ENCODE measurements at places on chromosomes 2 and 18.

DNA sequence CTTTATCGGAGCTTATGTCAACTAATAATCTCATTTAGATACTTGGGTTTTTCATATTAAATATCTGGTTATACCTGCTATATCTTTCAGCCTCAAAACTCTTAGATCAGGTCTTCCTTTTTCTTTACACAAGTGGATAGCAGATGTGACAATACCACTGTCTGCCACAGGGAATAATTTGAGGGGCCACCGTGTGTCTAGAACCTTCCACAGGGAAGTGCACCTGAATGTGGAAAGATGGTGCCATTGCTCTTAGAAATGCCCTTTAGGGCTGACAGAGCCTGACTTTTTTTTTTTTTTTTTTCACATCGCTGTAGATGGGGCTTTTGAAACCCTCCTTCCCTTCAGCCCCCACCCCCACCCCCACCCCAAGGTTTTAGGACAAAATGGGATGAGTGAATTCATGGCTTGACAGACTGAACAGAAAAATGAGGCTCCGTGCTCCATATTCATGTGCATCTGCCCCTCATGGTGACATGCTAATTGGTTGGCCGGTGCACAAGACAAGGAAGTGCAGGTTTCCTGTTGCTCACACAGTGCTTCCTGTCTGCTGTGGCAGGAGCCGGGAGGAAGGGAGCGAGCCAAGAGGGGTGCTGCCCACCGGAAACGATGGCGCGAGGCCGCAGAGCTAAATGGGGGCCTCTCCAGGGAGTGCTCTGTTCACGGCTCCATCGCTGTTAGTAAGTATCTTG lies 246.0 kb downstream of the LDLRAD4 start:
- DNase-seq: peak; percentile 38

GRCh38 chr2:127321303-127321702 lies 27.4 kb upstream of the ERCC3 start:
- DNase-seq: no peak

GRCh38 chr2:46655551-46656436 lies 176.4 kb downstream of the TMEM247 start:
- no peak for DNase-seq

- no peak for DNase-seq
Observed at GRCh38 chr2:221911321-221911720, 339.2 kb upstream of the EPHA4 start.

GRCh38 chr2:127712999-127713398 lies 11.7 kb downstream of the SFT2D3 start:
- no peak for DNase-seq

GRCh38 chr18:73235491-73235890 lies 367.7 kb upstream of the NETO1 start:
- no peak for DNase-seq

DNA sequence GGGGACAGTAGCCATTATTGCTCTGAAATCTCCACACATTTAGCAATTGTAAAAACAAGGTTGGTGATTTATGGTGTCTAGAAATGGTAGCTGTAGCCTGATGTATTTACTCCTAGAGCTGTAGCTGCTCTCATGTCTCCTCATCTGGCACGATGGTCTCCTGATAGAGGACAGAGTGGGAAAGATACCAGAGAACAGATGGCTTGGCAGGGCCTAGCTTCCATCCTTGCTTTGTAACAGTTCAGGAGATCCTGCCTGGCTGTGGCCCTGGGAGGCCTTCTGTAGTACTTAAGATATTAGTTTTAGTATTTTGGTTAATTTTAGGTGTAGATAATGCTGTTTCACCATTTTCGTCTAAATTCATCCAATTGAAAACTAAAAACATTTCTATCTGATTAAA lies 6.7 kb downstream of the ATG16L1 start:
- DNase-seq: no peak

- DNase-seq: peak; percentile 4
Observed at GRCh38 chr2:205612636-205613035, 69.7 kb upstream of the NRP2 start.

DNA sequence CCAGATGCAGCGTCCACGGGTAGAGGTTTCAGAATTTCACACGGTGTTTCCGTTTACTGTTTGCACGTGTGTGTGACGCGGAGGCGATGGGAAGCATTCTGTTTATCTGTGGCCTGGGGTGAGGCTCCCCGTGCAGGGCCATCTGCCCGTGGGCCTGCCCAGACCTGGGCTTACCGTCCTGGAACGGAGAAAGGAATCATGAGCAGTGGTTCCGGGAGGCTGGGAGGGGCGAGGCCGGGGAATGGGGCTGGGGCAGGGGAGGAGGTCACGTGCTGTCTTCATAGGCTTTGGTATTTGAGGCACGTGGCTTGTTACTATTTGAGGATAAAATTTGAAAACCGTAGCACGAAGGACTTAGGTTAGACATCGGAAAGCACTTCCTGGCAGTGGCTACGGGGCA lies 77.9 kb downstream of the RTP5 start:
- no peak for DNase-seq

DNA sequence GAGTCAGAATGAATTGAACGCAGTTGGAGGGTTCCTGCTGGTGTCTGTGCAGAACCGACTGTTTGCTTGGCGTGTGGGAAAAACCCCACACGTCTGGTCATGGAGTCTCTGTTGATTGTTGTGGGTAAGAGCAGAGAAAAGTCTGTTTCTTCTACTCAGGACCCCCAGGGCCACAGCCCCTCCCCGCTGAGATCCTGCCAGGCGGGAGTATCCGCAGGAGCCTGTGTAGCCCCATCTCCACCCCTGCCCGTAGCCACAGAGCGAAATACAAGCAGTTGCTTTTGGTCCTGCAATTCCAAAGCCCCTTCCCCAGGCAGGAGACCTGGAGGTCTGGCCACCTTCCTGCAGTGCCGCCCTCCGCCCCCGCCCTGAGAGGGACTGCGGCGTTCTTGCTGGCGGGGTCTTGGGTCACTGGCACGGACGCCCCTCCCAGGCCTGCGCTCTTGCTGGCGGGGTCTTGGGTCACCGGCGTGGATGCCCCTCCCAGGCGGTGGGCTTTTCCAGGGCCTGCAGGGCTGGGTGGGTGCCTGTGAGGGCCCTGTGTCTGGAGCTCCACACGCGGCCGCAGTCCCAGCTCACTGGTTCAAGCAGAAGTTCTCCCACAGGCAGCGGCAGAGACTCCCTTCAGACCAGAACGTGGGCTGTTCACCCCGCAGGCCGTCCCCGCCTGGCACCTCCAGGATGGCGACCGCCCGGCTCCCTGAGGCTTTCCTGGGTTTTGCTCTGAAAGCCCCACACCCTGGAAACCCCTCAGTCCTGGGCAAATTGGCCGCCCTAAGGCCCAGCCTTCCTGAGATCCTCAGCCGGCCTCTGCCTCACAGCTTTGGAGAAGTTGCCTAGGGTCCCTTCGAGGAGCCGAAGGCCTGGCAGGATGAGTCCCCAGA lies 76.0 kb upstream of the CTDP1 start:
- no peak for DNase-seq

DNA sequence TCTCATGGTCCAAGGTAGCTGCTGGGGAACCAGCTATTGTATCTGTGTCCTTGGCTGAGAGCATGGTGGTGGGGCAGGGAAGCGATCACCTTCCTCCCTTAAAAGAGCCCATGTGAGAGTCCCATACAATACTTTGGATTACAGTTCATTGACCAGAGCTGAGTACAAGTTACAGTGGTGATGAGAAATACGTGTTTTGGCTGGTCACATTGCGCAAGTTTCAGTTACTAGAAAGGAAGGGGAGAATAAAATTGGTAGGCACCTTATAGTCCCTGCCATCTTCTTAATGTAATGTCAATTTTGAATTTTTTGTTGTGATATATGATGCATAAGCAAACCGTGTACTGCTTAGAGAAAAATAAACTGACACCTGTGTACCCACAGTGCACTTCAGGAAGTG lies 67.7 kb downstream of the ZNF407 start:
- no peak for DNase-seq

DNA sequence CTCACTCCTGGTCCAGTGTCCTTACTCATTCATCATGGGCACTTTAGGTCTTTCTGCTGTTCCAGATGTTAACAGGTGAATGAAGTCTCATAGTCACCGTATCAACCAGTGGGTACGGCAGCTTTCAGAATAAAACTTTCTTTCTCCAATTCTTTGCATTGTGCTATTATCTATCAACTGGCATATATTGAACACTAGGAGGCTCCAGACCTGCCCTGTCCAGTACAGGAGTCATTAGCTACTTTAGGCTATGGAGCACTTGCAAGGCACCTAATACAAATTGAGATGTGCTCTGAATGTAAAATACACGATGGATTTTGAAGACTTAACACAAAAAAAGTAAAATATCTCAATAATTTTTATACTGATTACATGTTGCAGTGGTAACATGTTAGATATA lies 43.2 kb upstream of the NEB start:
- DNase-seq: no peak

DNA sequence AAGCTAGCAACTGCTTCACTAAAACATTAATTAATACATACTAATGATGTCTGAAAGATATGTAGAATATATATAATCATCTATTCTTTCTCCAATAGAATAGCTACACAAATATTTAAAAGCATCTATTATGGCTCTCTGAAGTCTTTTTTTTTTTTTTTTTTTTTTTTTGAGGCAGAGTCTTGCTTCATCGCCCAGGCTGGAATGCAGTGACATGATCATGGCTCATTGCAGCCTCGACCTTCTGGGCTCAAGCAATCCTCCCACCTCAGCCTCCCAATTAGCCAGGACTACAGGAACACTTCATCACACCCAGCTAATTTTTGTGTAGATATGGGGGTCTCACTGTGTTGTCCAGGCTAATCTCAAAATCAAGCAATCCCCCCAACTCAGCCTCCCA lies 120.4 kb upstream of the KYNU start:
- DNase-seq: no peak

GRCh38 chr2:235678712-235679111 lies 184.9 kb downstream of the AGAP1 start:
- DNase-seq: no peak

DNA sequence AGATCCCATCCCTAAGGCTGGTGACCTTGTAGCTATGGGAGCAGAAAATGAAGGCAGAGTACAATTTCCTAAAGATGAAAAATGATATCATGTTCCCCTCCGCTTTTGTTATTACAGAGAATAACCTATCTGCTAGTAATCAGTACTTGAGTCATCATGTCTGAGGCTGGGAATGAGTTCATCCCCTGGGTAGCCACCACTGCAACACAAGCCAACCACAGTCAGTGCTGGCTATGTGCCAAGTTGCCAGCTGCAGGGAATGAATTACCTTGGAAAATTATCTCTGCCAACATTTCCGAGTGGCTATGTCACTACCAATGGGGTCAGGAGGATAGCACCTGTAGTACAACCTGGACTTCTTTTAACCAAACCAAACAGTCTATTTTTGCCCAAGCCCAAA lies 1094.7 kb upstream of the DDX18 start:
- DNase-seq: no peak

- DNase-seq: no peak
Observed at GRCh38 chr18:58144106-58144505, 100.1 kb downstream of the NEDD4L start.

GRCh38 chr2:214987261-214987660 lies 151.2 kb downstream of the ABCA12 start:
- DNase-seq: no peak

DNA sequence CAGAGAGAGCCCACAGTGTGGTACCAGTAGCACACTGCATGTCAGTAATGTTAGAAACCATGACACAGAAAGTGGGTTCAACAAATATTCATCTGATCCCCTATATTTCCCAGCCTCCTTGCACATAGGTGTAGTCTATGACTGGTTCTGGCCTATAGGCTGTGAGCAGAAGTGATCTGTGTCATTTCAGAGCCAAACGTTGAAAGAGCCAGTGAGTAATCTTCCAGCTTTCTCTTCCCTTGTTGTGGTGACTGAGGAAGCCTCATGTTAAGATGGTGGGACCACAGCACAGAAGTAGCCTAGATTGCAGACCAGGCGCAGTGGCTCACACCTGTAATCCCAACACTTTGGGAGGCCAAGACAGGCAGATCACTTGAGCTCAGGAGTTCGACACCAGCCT lies 4.1 kb downstream of the TMEM237 start:
- DNase-seq: no peak

GRCh38 chr2:240223631-240224030 lies 83.2 kb upstream of the OTOS start:
- no peak for DNase-seq

DNA sequence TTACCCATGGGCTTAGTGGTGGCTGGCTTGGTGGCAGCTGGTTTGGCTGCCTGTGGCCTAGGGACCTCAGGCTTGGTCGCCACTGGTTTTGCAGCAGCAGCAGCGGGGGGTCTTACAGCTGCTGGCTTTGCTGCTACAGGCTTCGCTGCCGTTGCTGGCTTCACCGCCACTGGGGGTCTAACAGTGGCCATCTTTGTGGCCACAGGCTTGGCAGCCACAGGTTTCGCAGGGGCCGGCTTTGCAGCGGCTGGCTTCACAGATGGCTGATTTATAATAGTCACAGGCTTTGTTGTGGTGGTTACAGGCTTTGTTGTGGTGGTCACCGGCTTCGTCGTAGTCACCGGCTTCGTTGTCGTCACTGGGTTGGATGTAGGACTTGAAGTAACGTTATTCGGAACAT lies 77.8 kb downstream of the COL6A3 start:
- no peak for DNase-seq

- peak; percentile 28 for DNase-seq
Observed at GRCh38 chr2:234951664-234952269, at the start of gene SH3BP4. Gene SH3BP4 (plus strand): TSS chr2:234952017. CDS start chr2:235035003, 82,986 bp downstream.

DNA sequence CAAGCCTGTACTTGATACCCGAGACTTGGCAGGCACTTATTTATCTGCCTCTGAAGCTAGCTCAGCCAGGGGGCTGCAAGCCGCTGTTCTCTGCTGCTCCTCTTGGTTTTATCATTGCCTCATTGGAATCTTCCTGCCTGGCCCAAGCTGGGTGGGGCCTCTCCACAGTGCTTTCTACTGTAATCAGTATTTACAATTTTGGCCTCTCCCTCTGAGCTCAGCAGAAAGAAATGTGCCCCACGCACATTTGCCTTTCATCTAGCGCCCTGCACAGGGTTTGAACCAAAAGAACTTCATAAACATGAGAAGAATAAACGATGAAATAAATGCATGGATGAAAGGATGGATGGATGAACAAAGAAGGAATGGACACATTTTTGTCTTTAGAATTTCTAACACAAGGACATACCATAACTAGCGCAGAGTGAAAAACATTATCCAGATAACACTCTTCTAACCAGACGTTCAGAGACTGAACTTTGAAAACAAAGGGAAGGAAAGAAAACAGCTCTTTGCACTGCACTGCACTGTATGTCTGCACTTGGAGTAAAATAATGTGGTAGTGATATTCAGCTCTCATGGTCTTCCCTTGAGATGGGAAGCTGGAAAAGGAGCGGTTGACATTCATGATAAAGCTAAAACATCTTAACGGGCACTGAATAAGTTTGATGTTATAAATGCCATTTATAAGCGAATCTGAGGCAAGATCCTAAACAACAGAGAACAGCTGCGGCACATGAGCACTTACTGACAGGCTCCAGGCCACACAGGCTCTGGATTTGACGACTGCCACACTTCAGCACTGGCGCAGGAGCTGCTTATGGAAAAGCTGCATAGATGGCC lies 86.8 kb upstream of the SP3 start:
- DNase-seq: no peak
